ENCODE measurements at places on chromosomes 1 and 21.

GRCh38 chr1:76857138-76857537 is 10.1 kb upstream of the ST6GALNAC5 start:
- no peak for DNase-seq

GRCh38 chr1:108828074-108828961 is 28.6 kb downstream of the AKNAD1 start:
- DNase-seq, result peak; percentile 77

DNA sequence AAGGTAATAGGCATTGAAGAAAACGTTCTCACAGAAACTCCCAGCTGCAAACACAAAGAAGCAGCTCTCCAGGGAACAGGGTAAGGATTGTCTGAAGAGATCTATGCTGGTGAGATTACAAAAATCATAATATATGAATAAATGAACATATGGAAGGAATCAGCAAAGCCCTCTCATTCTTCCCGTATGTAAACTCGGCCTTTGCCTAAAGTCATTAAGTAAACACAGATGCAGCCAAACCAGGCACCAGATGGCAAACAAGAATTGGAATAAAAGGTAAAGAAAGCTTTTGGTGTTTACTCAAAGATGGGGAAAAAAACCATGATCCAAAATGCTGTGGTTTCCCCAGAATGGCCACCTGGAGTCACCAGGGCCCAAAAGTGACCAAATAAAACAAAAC is 76.6 kb upstream of the HOOK1 start:
- no peak for DNase-seq

DNA sequence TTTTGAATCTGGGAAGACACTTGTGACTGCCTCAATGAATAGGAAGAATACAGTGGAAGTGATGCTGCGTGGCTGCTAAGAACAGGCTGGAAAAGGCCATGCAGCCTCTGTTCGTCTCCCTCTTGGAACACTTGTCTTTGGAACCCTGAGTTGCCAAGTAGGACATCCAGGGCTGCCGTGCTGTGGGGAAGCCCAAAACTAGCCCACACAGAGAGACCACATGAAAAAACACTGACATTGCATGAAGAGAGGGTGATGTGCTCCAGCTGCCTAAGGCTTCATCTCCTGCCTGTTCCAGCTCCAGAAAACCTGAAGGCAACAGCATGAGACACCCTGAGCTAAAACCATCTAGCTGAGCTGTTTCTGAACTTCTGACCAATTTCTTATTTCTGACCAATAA is 61.1 kb upstream of the GNG4 start:
- no peak for DNase-seq

GRCh38 chr21:43981151-43981870 is 30.8 kb upstream of the TRAPPC10 start:
- no peak for DNase-seq

Data from retina (tissue), 1 donor.